ENCODE measurements at places on chromosomes 4 and X.

DNA sequence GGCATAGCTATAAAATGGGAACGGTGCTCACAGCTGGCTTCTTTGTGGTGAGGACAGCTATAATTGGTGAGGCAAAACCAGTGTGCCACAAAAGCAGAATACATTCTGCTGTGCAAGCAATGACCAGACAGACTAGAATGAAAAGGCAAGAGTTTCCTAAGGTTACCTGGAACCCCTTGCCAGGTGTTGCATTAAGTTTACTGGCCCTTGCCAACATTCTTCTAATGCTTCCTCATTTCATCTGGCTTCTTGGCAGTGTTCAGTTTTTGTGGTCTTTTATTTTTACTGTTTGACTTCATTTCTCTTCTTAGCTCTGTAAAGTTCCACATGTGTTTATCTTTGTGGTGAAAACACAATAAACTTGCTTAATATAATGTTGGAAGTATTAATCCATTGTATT, 131.4 kb downstream of the PTTG2 start:
- no peak for DNase-seq

GRCh38 chrX:22383988-22384387, 111.3 kb downstream of the CBLL2 start:
- no peak for DNase-seq

DNA sequence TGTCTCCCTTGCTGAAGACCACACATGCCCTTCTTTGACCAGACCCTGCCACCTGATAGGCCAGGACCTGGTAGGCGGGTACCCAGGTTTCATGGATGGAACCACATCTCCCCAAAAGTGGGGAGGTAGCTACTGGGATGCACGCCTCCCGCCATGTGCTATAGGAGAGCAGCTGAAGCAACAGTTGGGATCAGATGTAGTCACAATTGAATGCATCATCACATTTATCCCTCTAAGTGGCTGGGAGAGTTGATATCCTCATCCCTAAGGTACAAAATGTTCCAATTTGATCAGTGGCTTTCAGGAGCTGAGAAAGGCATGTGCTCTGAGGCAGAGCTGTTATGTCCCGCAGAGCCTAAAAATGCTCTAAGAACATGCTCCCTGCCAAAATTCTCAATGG, 54.0 kb upstream of the MTM1 start:
- no peak for DNase-seq

DNA sequence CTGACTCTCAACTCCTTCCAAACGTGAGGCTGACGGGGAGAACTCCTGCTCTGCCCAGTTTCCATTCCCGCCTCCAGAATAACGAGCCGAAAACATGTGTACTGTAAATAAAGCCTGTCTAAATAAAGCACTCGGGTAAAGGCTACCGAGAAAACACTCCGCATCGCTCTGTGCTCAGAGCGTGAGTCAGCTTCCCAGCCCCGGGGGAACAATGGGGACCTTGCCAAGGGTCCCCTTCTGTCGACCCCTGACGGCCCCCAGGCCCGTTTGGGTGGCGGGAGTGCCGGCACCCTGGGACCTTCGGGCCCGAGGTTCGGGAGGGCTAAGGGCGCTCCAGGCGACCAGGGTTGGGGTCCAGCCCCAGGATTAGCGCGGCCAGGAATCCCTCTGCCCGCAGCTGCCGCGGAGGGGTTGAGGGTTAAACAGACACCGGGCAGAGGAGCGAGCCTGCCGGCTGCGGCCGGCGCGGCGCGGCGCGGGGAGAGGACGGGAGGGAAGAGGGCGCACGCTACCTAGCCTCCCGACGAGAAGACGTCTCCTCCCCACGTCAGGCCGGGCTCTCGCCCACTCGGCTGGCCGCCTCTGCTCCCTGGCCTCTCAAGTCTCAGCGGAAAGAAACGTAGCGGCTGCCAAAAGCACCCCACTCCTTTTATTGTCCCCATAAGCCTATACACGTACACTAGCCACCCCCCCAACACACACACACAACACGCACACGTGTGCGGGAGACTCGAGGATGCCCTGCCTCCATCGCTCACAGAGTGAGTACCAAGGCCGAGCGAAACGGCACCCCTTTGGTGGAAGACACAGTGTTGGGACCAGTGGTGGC, 85.5 kb downstream of the BCOR start:
- DNase-seq = no peak

DNA sequence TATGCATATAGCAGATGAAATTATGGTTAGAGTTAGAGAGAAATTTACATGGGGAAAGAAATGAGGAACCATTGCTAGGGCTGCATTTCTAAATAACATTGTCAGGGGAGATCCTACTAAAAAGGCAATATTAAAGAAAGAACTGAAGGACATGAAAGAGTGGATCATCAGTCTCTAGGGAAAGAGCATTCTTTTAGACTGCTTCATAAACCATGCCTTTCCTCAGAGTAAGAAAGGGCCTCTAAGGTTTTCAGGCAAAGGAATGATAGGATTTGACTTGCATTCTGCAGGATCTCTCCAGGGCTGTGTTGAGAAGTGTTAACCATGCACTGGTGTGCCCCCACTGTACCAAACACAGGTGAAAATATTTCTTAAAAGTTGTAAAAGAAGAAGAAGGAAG, 385.4 kb upstream of the MAD2L1 start:
- no peak for DNase-seq

DNA sequence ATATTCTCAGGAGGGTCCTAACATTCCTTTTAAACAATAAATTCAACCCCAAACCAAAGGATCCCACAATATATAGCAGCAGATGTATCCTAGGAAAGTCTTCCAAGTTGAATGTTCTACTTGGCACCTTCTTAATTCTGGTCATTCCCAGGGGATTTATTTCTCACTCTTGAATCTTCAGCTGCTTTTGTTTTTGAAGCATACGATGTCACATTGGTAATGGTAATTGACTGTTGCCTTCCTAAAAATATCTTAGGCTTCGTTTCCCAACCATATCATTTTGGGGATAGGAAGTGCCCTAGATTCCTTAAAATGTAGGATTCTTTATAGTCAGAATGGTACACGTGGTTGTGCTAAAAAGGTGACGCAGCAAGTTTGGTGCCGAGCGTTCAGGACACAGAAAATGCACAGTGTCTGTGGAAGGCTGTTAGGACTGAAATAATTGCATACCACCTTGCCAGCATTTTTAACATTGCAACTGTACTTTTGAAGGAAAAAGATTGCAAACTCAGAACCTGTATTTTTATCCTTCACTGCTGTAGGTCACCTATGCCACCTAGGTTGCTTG, 8.1 kb downstream of the SNX25 start:
- DNase-seq = no peak

DNA sequence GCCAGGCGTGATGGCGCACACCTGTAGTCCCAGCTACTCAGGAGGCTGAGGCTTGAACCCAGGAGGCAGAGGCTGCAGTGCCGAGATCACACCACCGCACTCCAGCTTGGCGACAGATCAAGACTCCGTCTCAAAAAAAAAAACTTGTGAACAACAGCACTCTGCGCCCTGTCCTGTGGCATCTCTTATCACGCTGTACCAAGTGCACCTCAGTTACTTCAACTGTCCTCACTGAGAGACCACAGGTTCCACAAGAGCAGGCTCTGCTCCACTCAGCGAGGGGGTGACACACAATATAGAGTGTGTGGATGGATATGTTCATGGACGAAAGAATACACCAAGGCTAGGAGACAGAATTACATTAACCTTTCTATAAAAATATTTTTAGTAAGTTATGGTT, 49.3 kb downstream of the ADGRA3 start:
- DNase-seq = no peak

DNA sequence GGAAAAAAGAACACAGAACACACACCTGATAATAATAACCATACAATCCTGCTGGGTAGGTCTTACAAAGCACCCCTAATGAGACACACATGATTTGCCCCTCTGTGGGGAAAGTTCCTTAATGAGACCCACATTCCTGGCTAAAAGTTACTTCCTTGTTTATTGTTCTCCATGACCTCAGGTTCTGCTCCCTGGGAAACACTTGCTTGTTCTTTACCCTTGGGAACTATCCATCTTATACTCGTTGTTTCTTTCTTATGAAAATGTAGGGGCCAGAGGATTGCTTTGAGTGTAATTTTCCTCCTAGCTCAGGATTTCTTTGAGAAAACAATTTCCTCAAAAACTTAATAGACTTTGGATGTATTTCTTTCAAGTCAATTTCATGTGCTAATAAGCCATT, 52.1 kb upstream of the PCDH10 start:
- DNase-seq = no peak

GRCh38 chr4:79445371-79445781, 37.3 kb upstream of the GK2 start:
- no peak for DNase-seq

- no peak for DNase-seq
Measured at GRCh38 chr4:180766045-180766444, 1477.2 kb upstream of the TENM3 start.

DNA sequence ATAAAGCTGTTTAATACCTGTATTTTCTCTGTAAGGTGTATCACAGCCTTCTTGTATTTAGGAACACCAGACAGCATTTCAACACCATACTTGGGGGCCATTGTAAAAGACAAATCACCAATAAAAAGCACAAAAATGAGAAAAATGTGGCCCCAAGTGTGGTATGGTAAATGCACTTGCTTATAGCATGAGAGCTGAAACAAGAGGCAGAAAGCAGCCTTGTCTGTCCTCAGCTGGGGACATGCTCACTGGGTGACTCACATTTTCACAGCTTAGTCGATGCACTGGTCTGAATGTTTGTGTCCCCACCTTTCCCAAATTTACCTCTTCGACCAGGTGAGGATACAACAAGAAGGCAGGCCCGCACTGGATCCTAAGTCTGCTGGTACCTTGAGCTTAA, 639.7 kb upstream of the AGA start:
- DNase-seq = no peak

DNA sequence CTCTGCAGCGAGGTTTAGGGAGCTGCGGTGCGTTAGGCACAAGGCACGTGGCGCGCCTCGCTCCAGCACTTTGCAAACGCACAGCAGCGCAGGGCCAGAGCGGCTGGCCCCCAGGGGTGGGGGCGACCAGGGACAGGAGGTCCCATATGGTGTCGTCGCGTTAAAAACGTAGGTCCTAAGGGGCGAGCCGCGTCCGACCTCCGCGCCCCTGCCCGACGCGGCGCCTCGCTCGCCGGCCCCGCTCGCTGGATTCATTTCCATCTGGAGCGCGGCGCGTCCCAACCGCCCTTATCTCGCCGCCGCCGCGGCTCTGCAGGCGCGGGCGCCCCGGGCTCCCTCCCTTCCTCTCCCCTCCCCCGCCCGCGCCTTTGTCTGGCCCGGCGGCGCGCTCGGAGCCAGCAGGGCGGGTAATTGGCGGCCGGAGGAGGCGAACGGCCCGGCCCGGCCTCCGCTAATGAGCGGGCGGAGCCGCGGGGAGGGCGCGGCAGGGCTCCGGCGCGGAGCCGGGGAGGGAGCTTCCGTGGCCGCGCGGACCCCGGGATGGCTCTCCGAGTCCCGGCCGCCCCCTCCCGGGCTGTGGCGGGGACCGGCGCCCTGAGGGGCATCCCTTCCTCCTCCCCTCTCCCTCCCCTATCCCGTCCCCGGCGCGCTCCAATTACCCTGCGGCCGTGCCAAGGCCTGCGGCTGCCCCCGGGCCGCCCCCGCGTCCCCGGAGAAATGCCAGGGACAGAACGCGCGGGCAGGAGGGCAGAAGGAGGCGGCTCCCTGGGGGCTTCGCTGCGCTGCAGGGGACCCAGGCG, 409.0 kb downstream of the BCOR start:
- peak; percentile 79 for DNase-seq

DNA sequence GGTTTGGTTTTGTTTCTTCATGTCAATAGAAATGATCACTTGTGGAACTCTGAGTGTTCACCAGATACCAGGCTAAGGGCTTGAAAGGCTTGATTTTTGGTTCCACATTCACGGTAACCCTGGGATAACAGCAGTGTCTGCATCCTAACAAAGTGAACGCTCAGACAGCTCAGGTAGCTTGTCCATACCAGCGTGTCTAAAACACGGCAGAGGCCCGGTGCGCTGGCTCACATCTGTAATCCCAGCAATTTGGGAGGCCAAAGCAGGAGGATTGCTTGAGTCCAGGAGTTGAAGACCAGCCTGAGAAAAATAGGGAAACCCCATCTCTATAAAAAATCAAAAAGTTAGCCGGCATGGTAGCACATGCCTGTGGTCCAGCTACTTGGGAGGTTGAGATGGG, 49.0 kb downstream of the HTRA3 start:
- DNase-seq = peak; percentile 50

DNA sequence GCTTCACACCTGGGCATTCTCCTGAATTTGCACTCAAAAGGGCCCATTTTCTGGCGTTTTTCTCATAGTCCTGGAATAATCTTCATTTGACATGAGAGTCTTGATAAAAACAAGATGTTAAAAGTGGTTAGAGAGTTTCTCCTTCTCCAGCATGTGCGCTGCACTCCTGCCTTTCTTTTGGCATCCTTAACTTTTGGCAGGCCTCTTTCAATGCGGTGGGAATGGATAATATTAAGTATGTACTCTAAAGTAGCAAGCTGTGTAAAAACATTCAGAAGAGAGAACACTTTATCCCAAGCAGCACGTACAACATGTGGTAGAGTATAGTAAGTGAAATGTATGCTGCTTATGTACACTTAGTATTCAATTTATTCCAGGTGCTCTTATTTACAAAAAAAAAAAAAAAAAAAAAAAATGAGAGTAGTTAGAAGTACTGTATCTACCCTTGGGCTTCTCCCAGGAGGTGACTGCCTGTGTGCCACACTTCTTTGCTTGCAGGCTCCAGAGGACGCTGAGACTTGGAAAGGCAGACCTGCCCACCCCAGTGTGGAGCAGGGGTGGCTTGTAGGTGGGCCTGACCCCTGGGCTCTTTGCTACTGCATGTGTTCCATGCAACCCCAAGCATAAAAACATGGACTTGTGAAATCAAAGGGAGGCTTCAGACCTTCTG, 3.9 kb downstream of the FGF2 start:
- no peak for DNase-seq
